Stimulated activated CD4-positive, alpha-beta T cell treated with anti-CD3 and anti-CD28 coated beads, Interleukin-15, amount 100 ng/mL, for 48 hours (primary cell): ENCODE measurements at places on chromosomes 3 and 15.
A peak's percentile ranks its signal among the peaks of the same experiment; 100 is the strongest.

- DNase-seq: no peak
These were observed 200.6 kb downstream of the BCHE start for GRCh38 chr3:165636684-165637015.

DNA sequence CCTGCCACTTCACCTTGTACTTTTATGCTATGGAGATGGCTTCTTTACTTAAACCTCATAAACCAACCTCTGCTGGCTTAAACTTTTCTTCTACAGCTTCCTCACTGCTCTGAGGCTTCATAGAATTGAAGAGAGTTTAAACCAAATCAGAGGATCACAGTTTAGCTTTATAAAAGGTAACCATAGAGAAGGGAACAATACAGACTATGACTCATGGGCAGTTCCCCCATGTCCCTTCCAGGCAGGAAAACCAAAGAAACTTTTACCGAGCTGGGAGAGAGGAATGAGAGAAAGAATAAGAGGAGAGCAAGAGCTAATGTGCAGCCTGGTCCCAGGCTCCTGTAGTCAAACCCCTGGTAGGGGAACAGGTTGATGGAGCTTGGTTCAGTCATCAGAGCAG is 53.9 kb upstream of the NEDD4 start:
- DNase-seq: no peak

DNA sequence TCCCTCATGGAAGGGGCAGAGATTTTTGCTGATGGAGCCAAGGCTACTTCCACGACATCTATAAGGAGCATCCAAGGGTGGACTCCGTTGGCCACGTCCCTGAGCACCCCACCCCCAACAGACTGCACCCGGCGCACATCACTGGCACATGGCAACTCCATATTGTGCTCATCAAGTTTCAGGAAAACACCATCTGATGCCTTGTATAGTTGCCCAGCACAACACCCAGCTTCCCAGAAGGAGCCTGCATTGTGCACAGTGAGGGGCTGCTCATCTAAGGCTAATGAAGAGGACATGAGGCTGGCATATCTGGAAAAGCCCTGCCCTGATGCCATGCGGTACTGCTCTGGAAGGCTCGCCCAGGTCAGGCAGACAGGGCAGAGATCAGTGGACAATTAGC is 15.0 kb upstream of the CACNA2D2 start:
- no peak for DNase-seq

DNA sequence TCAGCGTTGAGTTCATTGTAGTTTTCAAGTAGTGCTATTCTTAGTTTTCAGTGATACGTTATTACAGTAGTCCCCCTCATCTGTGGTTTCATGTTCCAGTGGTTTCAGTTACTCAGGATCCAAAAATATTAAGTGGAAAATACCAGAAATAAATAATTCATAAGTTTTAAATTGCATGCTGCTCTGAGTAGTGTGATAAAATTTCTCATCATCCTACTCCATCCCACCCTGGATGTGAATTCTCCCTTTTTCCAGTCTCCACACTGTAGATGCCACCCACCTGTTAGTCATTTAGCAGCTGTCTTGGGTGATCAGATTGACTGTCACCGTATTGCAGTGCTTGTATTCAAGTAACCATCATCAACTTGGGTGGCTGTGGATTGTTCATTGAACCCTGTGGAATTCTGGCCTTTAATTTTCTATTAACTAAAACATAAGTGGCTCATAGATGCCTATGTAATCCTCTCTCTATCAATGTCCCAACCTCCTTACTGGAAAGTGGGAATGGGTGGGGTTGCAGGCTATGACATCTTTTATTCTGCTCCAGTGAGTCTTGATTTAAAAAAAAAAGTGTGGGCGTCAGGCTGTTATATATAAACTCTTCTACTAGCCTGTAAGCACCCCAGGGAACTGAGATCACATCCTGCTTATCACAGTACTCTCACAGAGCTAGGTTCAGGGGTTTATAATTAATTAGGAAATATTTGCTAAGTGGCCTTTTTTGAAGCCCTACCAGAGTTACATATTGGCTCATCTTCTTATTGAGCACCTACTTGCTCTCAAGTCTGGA is 97.5 kb downstream of the CFAP20DC start:
- no peak for DNase-seq

DNA sequence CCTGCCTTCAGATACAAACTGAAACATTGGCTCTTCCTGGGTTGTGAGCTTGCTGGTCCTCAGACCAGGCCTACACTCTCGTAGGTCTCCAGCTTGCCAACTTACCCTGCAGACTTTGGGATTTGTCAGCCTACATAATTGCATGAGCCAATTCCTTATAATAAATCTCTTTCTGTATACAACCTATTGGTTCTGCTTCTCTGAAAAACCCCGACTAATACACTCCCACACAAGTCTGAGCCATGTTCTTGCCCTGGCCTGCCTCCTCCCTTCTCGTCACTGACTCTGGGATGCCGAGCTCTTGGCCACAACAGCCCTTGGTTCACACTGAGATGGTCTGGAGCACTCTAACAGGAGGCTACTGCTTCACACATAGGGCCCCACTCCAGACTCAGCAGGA is 9.5 kb downstream of the CYP19A1 start:
- no peak for DNase-seq

DNA sequence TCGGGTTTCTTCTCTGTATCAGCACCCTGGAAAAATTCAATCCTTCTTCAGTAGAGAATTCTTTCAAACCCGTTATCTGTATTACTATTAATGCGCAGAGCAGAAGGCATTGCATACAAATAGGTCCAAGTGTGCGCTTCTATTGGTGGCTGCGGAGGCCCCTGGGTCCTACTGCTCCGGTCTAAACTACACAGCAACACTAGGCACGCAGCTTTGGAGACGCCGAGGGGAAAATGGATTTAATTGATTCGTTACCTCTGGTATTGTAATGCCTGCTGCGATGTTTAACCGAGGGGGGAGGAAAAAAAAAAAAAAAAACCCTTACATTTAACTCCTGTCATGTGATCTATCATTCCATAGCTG is at the start of gene ROBO1:
TSS of gene ROBO1 (minus strand) at position 94 of the 363 bp plus-strand sequence.
- no peak for DNase-seq

- no peak for DNase-seq
These were observed 1188.3 kb upstream of the EPHA6 start for GRCh38 chr3:95626107-95626506.

DNA sequence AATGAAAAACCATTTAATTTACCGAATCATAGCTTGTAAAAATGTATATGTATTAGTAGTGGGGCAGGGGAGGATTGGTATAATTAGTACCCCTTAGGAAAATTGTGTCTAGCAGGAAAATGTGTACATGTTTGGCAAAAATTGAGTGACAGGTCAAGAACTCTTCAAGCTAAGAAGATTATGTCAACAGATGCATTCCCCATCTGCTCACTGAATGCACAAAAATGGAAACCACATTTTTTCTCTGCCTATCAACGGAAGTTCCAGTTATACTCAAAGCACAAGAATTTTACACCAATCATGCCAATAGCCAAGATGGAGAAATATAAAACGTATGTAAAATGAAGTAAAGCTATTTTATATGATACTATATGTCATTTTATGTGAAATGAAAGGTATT is 377.8 kb downstream of the KCNH8 start:
- DNase-seq: no peak

GRCh38 chr3:71652781-71653413 is 69.4 kb upstream of the FOXP1 start:
- peak; percentile 11 for DNase-seq

GRCh38 chr3:132635052-132635451 is 24.6 kb downstream of the ACAD11 start:
- DNase-seq: no peak

- no peak for DNase-seq
These were observed 75.4 kb upstream of the ZNF385D start for GRCh38 chr3:21826416-21826815.

DNA sequence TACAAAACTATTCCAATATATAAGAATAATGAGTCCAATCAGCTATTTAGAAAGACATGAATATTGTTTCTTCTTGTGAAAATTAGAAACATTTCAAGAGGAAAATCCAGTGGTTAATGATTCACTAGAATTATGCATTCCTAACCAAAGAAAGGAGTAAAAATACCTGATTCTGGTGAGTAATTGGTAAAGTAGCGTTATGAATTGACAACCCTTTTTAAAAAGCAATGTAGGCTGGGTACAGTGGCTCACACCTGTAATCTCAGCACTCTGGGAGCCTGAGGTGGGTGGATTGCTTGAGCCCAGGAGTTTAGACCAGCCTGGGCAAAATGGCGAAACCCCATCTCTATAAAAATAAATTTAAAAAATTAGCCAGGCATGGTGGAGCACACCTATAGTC is 43.3 kb downstream of the TOPAZ1 start:
- no peak for DNase-seq

DNA sequence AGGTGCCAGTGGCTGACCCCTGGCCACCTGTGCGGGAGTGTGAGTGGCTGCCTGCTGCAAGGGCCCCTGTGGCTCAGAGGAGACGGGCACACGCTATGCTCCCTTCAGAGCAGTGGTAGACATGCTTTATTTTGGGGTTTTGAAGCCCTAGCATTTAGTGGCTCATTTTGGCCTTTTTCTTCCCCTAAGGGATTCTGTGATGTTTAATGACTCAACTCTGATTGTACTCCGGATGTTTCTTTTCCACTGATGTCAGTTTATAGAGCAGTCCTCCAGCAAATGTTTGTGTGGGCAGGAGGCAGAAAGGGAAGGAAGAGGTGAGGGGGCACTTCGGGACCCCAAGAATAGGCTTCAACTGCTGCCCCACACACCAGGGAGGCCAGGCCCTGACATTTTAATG is 288.9 kb upstream of the C2CD4B start:
- DNase-seq: no peak

DNA sequence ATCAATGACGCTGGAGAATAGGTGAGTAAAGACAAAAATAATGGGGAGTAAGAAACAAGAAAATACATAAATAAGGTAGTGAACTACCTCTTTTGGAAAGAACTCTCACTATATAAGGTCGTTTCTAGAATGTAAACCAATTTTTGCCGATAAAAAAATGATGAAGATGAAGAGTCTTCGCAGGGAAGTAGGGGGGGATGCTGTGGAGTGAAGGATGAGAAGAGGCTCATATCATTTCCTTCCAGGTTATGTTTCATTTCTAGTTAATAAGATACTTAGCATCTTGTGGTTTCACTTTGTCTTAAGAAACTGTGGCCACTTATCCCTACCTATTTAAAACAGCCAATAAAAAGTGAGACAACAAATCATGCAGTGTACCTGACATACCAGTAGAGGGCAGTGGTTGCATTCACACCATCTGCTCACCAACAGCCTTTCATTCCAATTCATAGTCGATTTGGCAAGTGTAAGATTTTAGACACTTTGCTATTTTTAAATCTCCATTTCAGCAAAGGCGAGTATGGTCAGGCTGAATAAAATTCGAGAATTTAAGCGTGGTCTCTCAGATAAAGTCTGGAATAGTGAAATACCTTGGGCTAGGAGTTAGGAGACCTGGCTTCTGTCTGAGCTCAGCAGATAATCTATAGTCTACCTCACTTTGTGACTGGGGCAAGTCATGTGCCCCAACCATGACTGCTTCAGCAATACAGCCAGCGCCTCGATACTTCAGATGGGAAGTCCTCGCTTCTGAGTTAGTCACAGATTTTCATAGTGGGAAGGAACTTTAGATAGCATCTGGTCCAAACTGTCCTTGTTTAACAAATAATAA is 28.9 kb upstream of the ICE2 start:
- DNase-seq: peak; percentile 23

DNA sequence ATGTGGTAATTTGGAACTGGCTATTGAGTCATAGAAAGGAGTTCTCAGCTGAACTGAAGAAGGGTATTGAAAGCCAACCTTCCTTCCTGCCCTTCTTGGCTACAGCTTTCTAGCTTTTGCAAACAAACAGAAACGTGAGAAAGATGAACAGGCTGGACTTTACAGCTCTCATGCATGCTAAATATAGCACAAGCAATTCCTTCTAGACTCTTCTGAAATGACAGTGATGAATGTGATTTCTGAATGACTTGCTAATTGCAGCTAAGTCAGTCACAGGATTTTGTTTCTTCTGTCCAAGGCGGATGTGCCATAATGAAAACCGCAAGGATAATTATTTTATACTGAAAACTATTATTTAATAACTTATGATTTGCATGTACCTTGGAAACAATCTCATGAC is 36.3 kb downstream of the BCHE start:
- no peak for DNase-seq

DNA sequence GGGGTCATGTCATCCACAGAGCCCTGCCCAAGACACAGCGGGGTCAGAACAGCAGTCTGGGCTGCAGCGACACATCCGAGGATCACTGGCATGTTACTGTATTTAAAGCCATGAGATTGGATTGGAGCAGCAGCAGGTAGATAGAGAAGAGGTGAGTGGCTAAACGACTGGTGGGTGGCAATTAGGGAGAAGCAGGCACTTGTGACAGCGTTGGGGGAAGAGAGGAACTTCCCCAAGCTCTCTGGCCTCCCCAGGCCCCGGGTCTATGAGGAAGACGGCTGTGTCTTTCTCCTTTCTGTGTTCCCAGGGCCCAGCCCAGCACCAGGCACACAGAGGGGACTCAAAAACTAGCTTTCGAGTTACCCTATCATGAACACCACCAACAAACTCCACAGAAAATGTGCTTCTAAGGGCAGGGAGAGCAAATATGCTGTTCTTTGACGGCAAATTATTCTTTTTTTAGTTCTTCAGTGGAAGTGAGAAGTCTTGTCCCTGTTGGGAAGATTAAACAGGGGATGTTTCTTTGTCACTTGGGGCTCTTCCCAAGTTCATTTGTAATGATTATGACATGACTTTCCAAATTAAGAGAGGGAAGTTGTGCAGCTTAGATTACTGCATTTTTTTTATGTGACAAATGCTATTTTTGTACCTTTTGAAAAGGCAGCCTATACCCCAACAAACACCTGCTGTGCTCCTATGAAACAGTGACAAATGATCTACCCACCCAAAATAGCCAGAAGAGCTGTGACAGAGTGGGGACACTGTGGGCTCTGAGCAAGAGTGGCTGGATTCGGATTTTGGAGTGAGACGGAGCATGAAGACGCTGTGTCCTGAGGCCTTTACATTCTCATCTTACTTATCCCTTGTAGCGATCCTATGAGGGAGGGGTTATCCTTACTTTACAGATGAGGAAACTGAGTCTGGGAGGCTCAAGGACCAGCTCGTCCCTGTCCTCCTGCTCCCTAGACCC is 7.2 kb upstream of the SYNM start:
- DNase-seq: no peak

DNA sequence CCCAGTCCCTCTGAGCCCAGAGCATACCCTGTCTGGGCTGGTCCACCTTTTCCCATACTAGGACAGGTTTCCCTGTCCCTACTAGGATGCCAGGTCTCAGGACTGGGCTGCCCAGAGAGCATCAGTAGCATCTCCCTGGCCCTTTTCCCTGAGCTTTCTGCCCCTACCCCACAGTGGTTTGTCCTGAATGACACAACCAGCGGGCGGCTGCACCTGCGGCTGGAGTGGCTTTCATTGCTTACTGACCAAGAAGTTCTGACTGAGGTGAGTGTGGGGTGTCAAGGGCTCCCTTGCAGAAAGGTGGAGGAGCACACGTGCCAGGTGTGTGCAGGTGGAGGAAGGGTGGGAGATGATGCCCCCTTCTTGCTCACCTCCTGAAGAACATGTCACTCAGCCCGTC is 33.5 kb downstream of the ESYT3 start:
- DNase-seq: no peak

- no peak for DNase-seq
These were observed 90.5 kb upstream of the LIMD1 start for GRCh38 chr3:45503904-45504651.

GRCh38 chr15:71809346-71809745 is 1.0 kb upstream of the NR2E3 start:
- DNase-seq: no peak
